ENCODE measurements at places on chromosomes 4 and X.

GRCh38 chr4:7398104-7398423, 36.7 kb downstream of the PSAPL1 start:
- no peak overlapping the region for H3K4me3 ChIP-seq
- H3K36me3 ChIP-seq, result no peaks in the 10 kb centered on the region
- H3K27me3 ChIP-seq, result no peaks in the 10 kb centered on the region
- H3K4me1 ChIP-seq, result peaks cover 6% of the 10 kb centered on the region
- DNase-seq, result peak; percentile 78

DNA sequence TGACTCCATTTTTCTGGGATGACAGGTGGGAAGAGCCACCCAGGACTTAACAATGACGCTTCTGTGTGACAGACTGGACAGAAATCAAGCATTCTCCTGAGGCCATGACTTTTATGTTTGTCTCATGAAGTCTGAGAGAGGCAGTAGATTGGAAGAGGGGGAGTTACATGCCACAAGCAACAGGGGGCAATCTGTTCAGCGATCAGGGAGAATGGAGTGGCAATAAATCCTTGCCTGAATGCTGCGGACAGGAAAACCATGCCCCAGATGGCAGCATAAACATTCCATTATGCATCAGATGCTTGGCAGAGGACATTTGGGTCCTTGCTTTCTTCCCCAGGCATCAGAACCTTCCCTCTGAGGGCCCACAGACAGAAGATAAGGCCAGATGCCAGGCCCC, 312.4 kb upstream of the DIPK2B start:
- no peak overlapping the region for H3K4me3 ChIP-seq
- H3K27ac ChIP-seq, result no peak overlapping the region
- DNase-seq, result no peak
- no peaks in the 10 kb centered on the region for H3K36me3 ChIP-seq
- H3K27me3 ChIP-seq, result no peaks in the 10 kb centered on the region
- peaks cover under 1% of the 10 kb centered on the region for H3K4me1 ChIP-seq

DNA sequence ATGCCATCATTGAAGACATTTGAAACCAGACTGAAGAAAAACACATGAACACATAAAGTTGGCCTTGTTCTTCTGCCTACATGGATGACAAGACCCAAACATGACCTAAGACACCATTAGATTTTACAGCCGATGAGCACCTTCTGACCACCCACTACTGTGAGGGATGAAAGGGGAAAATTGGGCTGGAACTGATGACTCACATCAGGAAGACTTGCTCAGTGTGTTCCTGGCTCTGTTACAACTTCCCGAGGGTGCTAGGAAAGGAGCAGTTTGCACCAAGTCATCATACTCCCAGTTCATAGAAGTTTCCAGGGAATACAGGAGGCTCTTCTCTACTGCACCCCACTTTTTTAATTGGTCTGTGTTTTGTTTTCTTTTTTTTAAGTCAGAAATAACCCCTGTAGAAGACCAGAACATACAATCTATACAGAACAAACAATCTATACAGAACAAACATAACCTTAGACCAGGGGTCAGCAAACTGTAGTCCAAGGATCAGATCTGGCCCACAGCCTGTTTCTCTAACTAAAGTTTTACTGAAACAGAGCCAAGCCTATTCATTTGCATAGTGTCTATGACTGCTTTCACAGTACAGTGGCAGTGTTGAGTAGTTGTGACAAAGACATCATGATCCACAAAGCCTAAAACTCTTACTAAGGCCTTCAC, 25.3 kb downstream of the BTC start:
- no peaks in the 10 kb centered on the region for H3K36me3 ChIP-seq
- no peak for DNase-seq

- no peaks in the 10 kb centered on the region for H3K27me3 ChIP-seq
- H3K4me3 ChIP-seq, result no peak overlapping the region
- DNase-seq, result no peak
- peaks cover 4% of the 10 kb centered on the region for H3K4me1 ChIP-seq
Measured at GRCh38 chr4:94635177-94635576, 122.6 kb upstream of the BMPR1B start.

DNA sequence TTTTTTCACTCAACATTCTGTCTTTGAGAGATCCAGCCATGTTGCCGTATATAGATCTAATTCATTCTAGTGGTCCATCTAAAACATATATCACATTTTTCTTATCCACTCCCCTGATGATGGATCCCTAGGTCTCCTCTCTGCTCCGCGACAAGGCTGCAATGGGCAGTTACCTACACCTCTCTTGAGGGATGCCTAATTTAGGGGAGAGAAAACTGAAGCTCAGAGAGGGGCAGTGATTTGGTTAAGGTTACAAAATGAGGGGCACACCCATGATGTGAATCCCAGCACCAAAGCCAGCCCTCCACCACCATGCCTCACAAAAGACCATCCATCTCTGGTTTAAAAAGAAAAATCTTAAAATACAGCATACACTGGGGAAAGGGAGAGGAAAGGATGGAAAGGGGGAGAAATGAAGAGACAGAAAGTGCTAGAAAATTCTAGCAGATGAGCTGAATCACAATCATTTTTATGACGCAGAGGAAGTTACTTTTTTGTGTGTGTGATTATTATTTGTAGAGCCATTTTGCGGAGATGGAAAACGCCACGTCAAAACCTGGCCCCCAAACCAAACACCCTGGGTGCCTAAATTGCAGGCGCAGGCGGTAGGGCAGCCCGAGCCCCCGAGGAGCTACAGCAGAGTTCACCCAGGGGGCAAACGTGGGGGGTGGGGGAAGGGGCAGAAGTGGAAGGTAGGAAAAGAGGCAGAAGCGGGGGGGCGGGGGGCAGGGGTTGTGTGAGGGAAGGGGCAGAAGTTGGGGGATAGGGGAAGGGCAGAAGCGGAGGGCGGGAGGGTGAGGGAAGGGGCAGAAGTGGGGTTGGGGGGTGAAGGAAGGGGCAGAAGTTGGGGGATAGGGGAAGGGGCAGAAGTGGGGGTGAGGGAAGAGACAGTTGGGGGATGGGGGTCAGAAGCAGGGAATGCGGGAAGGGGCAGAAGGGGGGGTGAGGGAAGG, 1.3 kb upstream of the TSPYL2 start:
- H3K4me3 ChIP-seq, result no peak overlapping the region
- no peaks in the 10 kb centered on the region for H3K27me3 ChIP-seq
- peak overlapping the region; percentile 80 for H3K27ac ChIP-seq

DNA sequence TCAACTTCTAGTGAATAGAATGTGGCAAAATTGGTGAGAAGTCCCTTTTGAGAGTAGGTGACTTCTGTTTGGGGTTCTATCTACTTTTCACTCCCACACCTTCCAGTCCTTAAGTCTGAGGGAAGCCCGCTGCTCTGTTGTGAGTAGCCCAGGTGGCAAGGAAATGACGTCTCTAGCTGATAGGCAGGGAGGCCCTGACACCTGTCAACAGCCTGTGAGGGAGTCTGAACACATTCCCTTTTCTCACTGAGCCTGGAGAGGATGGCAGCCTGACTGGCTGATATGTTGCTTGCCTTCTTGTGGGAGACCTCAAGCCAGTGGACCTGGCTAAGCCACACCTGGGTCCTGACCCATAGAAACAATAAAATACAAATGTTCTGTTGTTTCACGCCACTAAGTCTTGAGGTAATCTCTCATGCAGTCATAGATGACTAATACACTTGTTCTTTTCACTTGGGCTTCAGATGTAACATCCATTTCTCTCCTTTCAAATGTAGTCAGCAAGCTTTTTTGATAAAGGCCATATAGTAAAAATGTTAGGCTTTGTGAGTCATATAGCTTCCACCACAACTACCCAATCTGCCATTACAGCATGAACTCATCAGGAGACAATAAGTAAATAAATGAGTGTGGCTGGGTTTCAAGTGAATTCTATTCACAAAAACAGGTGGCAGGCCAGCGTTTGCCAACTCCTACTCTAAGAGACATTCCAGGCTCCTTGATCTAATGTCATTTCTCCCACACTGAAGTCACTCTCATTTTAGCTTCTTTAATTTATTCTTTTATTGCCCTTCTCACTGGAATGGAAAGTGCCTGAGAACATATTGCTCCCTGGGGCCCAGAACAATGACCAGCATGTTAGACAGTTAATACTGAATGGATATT, 265.1 kb upstream of the MAD2L1 start:
- peaks cover 12% of the 10 kb centered on the region for H3K4me1 ChIP-seq
- peak; percentile 46 for DNase-seq
- H3K27ac ChIP-seq, result peak overlapping the region; percentile 18
- H3K27me3 ChIP-seq, result no peaks in the 10 kb centered on the region
- H3K4me3 ChIP-seq, result no peak overlapping the region

- DNase-seq, result no peak
- no peaks in the 10 kb centered on the region for H3K36me3 ChIP-seq
- no peaks in the 10 kb centered on the region for H3K4me1 ChIP-seq
- no peaks in the 10 kb centered on the region for H3K27me3 ChIP-seq
- H3K27ac ChIP-seq, result no peak overlapping the region
Measured at GRCh38 chrX:29661290-29661689, 554.1 kb upstream of the MAGEB2 start.

GRCh38 chr4:54937501-54937900, 187.9 kb downstream of the KDR start:
- H3K27me3 ChIP-seq, result no peaks in the 10 kb centered on the region
- no peak for DNase-seq
- H3K36me3 ChIP-seq, result no peaks in the 10 kb centered on the region
- H3K4me3 ChIP-seq, result no peak overlapping the region
- H3K4me1 ChIP-seq, result no peaks in the 10 kb centered on the region

- no peaks in the 10 kb centered on the region for H3K36me3 ChIP-seq
- no peak for DNase-seq
- H3K4me1 ChIP-seq, result no peaks in the 10 kb centered on the region
- H3K4me3 ChIP-seq, result no peak overlapping the region
- no peak overlapping the region for H3K27ac ChIP-seq
- H3K27me3 ChIP-seq, result no peaks in the 10 kb centered on the region
Measured at GRCh38 chr4:141210168-141210567, 10.5 kb upstream of the ZNF330 start.

DNA sequence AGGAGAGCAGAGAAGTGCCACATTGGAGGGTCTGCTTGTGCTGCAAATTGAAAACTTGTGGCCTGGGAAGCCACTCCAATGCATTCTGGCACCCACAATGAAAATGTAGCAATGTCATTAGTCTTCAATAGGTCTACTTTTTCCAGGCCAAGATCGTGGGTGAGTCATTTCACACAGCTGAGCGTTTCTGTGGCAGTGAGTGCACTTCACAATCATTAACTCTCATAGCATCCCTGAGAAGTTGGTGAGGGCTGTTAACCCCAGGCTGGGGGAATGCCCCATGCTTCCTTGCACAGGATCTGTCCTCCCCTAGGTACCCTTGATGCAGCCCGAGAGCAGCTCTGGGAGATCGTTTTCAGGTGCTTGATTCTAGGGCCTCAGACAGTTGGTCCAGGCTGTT, 196.8 kb upstream of the ATP6AP2 start:
- no peaks in the 10 kb centered on the region for H3K4me1 ChIP-seq
- no peak overlapping the region for H3K27ac ChIP-seq
- no peak overlapping the region for H3K4me3 ChIP-seq
- no peaks in the 10 kb centered on the region for H3K36me3 ChIP-seq
- no peak for DNase-seq
- no peaks in the 10 kb centered on the region for H3K27me3 ChIP-seq

GRCh38 chrX:115378471-115378870, 89.0 kb downstream of the LUZP4 start:
- H3K27ac ChIP-seq, result no peak overlapping the region
- no peaks in the 10 kb centered on the region for H3K36me3 ChIP-seq
- no peak for DNase-seq
- no peaks in the 10 kb centered on the region for H3K27me3 ChIP-seq
- H3K4me1 ChIP-seq, result no peaks in the 10 kb centered on the region
- H3K4me3 ChIP-seq, result no peak overlapping the region

- no peak overlapping the region for H3K4me3 ChIP-seq
- no peaks in the 10 kb centered on the region for H3K4me1 ChIP-seq
- no peak for DNase-seq
Measured at GRCh38 chrX:97482666-97483300, 599.1 kb downstream of the RPA4 start.

- H3K4me1 ChIP-seq, result peaks cover 15% of the 10 kb centered on the region
- H3K36me3 ChIP-seq, result no peaks in the 10 kb centered on the region
- no peak for DNase-seq
- H3K27ac ChIP-seq, result no peak overlapping the region
- no peaks in the 10 kb centered on the region for H3K27me3 ChIP-seq
- H3K4me3 ChIP-seq, result no peak overlapping the region
Measured at GRCh38 chrX:40168480-40169011, 70.8 kb upstream of the BCOR start.

DNA sequence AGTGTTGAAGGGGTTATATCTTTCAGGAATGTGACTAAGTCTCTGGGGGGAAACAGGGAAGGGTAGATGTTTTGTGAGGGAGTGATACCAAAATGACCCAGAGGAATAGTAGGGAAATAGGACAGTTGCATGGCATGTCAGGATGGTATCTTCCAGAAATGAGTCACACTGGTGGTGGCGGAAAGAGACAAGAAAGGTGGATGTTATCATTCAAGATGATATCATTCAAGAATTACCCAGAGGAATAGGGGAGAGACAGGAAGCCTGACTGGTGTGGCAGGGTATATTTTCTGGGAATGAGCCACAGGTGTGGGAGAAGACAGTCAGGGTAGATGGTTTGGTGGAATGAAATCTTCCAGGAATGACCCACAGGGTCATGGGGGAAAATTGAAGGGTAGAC, 61.1 kb downstream of the MAOA start:
- H3K4me1 ChIP-seq, result no peaks in the 10 kb centered on the region
- no peaks in the 10 kb centered on the region for H3K27me3 ChIP-seq
- no peak overlapping the region for H3K4me3 ChIP-seq
- H3K36me3 ChIP-seq, result no peaks in the 10 kb centered on the region

- H3K27me3 ChIP-seq, result no peaks in the 10 kb centered on the region
- H3K4me3 ChIP-seq, result no peak overlapping the region
- peak overlapping the region; percentile 61 for H3K27ac ChIP-seq
- H3K4me1 ChIP-seq, result peaks cover 45% of the 10 kb centered on the region
- no peaks in the 10 kb centered on the region for H3K36me3 ChIP-seq
- DNase-seq, result peak; percentile 72
Measured at GRCh38 chr4:168162604-168163003, 70.3 kb downstream of the ANXA10 start.

GRCh38 chr4:54067166-54067565, 2.8 kb upstream of the CHIC2 start:
- peak overlapping the region; percentile 33 for H3K27ac ChIP-seq
- no peak overlapping the region for H3K4me3 ChIP-seq
- DNase-seq, result no peak
- peaks cover 23% of the 10 kb centered on the region for H3K4me1 ChIP-seq

- H3K4me1 ChIP-seq, result peaks cover 49% of the 10 kb centered on the region
- H3K27me3 ChIP-seq, result no peaks in the 10 kb centered on the region
- H3K4me3 ChIP-seq, result no peak overlapping the region
- peak; percentile 36 for DNase-seq
Measured at GRCh38 chr4:184384056-184384809, 90.1 kb downstream of the IRF2 start.

DNA sequence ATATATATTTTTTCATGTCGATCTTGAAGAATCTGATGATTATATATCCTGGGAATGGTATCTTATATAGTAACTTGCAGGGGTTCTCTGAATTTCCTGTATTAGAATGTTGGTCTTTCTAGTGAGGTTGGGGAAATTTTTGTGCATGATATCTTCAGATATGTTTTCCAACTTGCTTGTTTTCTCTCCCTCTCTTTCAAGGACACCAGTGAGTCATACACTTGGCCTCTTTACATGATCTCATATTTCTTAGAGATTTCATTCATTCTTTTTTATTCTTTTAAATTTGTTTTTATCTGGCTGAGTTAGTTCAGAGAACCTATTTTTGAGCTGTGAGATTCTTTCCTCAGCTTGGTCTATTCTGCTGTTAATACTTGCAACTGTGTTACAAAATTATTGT, 27.2 kb upstream of the C4orf17 start:
- H3K4me3 ChIP-seq, result no peak overlapping the region
- no peak overlapping the region for H3K27ac ChIP-seq
- no peak for DNase-seq
- H3K27me3 ChIP-seq, result no peaks in the 10 kb centered on the region

GRCh38 chr4:142645475-142646108, 200.5 kb downstream of the INPP4B start:
- H3K4me3 ChIP-seq, result no peak overlapping the region
- no peaks in the 10 kb centered on the region for H3K27me3 ChIP-seq
- no peaks in the 10 kb centered on the region for H3K36me3 ChIP-seq

Measured in body of pancreas (tissue), 4 donors.